ENCODE measurements at places on chromosomes 3 and 15.

DNA sequence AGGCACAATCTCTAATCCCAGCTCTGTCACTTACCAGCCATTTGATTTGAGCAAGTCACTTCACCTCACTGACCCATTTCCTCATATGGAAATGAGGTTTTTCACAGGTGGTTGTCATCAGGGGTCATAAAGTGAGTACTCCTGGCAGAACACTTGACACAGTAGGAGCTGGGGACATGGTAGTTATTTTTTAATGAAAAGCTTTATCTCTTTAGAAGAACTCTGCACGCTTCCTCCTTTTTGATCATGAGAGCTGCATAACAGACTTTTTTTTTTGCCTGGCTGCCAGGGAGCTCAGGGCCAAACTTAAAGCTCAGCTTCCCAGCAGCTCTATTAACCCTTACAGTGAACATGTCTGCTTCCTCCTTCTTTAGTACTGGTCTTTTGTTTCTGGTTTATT is 8.4 kb downstream of the VWA5B2 start:
- no peak for DNase-seq

GRCh38 chr15:31148297-31149087 is 47.0 kb upstream of the TRPM1 start:
- DNase-seq, result no peak

GRCh38 chr15:40942337-40942854 is 10.9 kb upstream of the CHAC1 start:
- no peak for DNase-seq

DNA sequence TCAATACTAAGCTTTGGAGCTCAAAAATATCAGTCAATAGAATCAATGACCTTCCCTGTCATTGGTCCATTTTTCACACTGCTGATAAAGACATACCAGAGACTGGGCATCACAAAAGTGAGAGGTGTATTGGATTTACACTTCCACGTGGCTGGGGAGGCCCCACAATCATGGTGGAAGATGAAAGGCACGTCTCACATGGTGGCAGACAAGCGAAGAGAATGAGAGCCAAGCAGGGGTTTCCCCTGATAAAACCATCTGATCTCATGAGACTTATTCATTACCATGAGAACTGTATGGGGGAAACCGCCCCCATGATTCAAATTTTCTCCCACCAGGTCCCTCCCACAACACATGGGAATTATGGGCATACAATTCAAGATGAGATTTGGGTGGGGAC is 81.9 kb downstream of the ANXA2 start:
- no peak for DNase-seq

- DNase-seq, result no peak
Measured at GRCh38 chr15:41975669-41976068, 3.3 kb upstream of the EHD4 start.

GRCh38 chr15:28915935-28916334 is 30.2 kb downstream of the APBA2 start:
- DNase-seq, result no peak

GRCh38 chr3:142597906-142598305 is 1.7 kb downstream of the PLS1 start:
- no peak for DNase-seq

DNA sequence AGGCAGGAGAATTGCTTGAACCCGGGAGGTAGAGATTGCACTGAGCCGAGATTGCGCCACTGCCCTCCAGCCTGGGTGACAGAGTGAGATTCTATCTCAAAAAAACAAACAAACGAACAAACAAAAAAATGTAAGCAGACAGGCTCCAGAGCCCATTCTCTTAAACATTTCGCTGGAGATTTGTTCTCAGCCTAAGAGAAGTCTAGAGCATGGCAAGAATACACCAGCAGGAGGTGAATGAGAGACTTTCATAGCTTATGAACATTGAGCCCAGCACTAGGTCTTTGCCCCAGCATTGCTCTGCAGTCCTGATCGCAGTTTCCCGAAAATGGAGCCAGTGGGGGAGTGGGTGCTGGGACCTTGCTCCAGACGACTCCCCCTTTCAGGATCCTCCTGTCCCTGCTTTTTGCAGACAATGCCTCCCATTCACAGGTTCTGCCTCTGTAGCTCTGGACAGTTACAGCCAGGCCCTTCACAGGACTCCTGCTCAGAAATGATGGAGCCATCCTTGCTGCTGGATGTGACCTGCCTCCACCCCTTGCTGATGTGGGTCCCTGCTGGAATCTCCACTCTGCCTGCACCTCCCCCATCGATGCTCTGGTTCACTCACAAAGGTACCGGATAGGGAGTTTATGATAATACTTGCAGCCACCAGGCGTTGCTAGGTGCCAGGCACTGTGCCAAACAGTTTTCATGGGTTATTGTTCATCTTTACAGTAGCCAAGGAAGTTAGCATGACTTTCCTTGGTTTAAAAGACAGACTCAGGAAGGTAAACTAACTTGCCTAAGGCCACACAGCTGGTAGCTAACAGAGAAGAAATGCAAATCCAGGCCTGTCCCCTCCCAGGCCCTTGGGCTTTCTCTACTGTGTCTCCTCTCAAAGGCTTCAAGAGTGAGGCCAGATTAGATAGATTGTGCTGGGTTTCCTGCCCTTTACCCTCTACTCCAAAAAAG is 329.7 kb upstream of the TLE3 start:
- DNase-seq, result no peak
